ENCODE measurements at places on chromosomes 12 and 14.
A peak's percentile ranks its signal among the peaks of the same experiment; 100 is the strongest.

DNA sequence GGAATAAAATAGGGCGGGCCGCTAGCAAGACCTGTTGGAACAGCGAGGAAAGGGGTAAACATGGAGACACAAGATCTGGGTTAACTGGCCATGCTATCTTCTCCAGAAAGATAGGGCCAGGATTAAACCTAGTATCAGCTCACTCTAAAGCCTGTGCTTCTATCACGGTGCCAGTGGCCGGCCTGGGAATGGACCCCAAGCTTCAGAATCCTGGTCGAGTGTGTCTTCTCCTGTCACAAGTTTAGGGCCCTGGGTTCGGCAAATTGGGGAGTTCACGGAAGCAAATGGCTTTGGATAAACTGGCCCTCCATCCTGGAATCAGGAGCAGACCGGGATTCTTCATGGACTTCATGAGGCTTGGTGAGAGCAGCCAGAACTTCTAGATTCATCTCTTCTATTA, 82.2 kb downstream of the LGMN start:
- no peak for DNase-seq

- peak; percentile 72 for DNase-seq
Measured at GRCh38 chr12:130916241-130916911, 37.3 kb upstream of the ADGRD1 start.

DNA sequence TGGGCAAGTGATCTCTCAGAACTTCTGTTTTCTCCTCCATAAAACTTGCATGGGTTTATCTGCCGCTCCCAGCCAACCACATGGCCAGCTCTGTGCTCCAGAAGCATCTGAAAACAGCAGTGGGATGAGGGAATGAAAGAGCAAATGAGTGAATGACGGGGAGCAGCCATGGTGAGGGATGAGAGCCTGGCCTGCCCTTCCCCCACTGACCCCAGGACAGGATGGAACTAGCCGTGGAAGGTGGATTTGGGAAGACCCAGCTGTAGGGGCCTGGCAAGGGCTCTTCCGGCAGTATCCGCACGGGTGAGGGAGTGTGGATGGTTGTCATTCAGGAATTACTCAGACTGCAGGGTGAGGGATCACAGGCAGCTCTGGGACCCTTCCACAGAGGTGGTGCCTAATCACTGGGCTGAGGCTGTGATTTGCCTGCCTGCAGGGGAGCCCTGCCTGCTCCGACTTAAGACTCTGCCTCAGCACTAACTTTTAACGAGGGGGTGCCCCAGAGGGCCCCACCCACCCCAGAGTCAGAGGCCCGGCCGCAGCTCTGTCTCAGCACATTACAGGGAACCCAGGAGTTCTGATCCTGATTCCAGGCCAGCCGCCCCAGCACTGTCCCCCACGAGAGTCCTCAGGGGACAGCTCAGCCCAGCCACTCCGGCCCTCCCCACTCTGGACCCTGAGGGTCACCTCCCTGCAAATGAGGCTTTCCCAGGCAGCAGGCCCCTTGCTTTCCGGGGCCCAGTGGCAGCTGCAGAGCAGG, 136.8 kb upstream of the C14orf180 start:
- no peak for DNase-seq

GRCh38 chr14:64817631-64818030, 62.1 kb downstream of the SPTB start:
- DNase-seq: no peak

- DNase-seq: no peak
Measured at GRCh38 chr14:51382506-51382905, 142.5 kb downstream of the TMX1 start.

DNA sequence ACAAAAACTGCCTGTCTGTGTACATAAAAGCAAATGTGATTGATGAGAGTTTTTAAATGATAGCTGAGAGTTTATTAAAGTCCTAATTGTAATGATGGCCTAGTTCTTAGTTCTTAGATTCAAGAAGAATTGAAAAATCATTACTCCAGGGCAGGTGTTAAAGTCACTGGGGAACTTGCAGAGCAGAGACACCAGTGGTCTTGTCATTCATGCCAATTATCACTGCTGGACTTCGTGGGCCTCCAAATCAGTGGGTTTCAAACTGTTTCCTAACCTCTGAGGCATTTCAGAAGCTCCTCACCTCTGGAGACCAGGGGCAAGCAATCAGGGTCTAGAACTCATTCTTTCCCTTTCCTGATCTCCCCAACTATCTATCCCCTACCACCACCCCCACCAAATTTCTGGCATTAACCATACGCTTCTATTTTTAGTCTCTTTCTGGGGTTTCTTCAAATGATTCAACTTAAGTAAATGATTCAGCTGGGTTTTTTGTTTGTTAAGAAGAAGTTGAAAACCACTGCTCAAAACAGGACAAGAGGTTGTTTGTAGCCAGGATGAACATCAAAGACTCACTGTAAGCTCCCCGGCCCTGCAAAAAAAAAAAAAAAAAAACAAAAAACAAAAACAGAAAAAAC, 80.1 kb downstream of the CEP83 start:
- DNase-seq: no peak

DNA sequence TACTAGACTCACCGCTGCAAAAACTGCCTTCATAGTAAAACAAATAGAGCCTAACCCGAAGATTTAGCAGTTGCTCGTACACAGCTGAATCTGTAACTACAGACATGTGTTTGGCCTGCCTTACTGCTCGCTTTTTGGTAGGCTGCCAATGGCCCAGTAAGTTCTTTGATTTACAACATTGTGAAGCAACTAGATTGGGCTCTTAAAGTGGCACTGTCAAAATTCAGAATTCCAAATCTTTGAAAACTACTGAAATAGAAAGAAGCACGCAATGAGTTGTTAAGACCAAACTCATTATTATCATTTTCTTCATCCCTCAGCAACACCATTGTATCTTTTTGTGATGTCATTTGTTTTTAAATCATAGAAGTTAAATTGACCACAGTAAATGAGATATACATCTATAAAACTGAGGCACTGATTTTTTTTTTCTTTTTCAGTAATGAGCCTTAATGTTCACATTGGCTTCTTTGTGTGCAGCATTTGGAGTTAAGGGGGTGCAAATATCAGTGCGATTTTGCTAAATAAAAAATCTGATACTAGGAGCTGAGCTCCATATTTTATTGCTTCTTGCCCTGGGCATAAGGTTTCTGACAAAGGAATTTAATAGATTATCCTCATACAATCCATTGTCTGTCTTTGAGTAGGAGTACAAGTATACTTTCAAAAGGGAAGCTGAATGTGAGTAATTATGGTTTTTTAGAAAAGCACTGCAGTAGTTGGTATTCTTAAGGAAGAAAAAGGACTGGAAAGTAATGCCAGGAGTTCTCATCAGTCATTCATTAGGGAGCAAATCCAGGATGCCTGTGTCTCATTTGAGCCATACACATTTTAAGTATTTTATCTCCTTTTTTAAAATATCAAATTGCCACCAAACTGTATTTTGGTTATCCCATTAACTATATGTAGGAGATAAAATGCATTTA, 138.5 kb downstream of the KICS2 start:
- DNase-seq: peak; percentile 21

- peak; percentile 88 for DNase-seq
Measured at GRCh38 chr14:81176241-81176640, 44.5 kb downstream of the GTF2A1 start.

DNA sequence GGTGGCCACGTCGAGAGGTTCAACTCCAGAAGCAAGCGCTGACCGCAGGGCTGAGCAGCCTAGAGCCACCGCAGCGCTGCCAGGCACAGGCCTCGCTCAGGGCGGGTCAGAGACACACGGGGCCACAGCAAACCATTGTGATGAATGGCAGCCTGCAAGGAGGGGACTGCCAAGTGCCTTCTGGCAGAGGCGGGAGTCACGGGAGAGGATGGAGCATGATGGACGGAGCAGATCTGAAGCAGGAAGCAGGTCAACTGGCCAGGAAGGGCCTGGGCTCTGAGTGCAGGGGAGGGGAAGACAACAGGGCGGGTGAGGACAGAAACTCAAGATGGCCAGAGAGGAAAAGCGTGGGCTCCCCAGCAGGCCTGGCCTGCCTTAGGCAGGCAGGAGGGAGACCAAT, 49.8 kb downstream of the CDC42BPB start:
- no peak for DNase-seq
